Midbrain (tissue), 1 donor: ENCODE measurements at places on chromosomes 1 and 21.

GRCh38 chr1:190665045-190665444 lies 187.4 kb upstream of the BRINP3 start:
- DNase-seq, result no peak

DNA sequence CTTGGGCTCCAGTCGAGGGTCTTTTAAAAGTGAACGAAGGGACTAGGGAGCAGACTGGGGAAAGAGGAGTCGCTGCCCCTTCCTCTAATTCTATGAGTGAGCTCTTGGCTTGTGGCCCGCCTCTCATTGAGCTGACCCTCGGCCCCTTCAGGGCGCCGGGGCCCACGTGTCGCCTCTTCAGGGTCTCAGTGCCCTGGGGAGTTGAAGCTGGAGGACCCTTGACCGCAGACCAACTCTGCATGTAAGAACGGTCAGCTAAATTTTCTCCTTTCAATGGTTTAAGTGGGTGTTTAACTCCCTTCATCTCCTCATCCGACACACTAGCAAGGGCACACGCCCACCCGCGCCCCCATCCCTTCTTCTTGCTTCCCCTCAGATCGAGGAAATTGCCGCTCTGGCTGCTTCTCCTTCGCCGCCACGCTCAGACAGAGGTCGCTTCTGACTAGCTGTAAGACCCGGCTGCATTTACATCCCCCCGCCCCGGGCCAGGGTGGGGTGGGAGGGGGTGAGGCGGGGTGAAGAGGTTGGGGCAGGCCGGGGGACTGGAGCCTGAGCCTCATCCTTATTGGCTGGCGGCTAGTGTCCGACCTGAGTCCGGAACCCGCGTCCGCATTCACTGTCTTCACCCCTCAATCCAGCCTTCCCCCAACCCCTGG lies 10.9 kb downstream of the NR5A2 start:
- no peak for DNase-seq

- DNase-seq, result no peak
Measured at GRCh38 chr21:23401278-23401677, 2206.0 kb downstream of the MRPL39 start.

DNA sequence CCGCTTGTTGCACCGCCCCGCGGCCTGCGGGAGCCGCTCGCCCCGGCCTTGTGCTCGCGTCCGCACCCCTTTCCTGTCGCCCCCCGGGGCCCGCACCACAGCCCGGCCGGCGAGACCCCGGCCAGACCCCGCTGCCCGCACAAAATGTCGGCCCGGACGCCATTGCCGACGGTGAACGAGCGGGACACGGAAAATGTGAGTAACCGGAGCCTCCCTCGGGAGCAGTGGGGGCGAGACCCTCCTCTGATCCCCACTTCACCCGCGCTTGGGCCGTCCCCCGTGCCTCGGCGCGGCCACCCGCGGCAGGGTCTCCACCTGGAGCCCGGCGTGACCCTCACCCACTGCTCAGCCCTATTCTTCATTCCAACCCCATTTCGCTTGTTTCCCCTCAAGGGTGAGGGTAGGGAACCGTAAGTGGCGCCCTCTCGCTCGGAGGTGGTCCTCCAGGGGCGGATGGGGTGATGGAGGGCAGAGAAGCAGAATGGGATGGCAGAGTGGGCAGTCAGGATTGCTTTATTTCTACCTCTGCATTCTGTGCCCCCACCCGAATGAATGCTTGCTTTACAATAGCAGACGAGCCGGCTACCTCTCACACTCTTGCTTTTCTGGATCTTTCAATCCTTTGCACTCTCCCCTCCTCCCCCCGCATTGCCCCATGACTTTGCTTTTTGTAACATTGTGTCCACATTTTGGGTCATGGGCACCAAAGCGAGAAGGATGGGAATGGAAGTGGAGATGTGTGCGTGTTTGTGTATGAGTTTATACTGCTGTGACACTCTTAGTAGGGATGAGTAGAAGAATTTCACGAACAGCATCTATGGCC lies 954 bp downstream of the MARK1 start:
- DNase-seq, result peak; percentile 32

GRCh38 chr21:45139473-45139872 lies 65.1 kb downstream of the ADARB1 start:
- DNase-seq, result no peak

- peak; percentile 7 for DNase-seq
Measured at GRCh38 chr1:178060789-178061556, 32.9 kb upstream of the RASAL2 start.

DNA sequence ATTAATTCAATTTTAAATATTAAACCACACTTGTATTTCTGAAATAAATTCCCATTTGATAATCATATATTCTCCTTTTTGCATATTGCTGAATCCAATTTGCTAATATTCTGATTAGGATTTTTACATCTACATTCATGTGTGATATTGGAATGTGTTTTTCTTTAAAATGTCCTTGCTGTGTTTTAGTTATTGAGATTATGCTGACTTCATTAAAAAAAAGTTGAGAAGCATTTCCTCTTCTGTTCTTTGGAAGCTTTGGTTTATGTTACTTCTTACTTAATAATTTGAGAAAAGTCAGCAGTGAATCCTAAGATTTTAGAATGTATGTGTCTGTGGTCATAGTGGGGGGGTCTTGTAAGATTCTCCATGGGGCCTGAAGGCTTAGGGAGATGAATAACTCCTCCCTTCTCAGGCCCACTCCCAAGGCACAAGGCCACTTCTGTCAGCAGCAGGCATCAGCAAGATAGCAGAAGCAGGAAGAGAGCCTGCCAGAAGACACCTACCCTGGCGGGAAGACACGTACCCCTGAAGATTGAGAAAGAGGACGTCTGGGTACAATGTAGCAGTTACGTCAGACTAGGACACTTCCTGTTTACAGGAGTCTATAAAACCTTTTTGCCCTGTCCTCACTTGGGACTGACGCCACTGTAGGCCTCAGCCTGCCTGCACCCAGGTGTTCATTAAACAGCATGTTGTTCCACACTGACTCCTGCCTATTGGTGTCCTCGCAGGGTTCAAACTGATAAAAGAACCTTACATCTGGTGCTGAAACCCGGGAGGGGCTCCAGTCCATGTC lies 56.9 kb downstream of the ODF2L start:
- no peak for DNase-seq

- DNase-seq, result no peak
Measured at GRCh38 chr1:235078480-235079381, 49.9 kb downstream of the TOMM20 start.
